ENCODE measurements at places on chromosomes 12 and 14.

GRCh38 chr14:39374851-39375250, 57.4 kb downstream of the FBXO33 start:
- DNase-seq = no peak

DNA sequence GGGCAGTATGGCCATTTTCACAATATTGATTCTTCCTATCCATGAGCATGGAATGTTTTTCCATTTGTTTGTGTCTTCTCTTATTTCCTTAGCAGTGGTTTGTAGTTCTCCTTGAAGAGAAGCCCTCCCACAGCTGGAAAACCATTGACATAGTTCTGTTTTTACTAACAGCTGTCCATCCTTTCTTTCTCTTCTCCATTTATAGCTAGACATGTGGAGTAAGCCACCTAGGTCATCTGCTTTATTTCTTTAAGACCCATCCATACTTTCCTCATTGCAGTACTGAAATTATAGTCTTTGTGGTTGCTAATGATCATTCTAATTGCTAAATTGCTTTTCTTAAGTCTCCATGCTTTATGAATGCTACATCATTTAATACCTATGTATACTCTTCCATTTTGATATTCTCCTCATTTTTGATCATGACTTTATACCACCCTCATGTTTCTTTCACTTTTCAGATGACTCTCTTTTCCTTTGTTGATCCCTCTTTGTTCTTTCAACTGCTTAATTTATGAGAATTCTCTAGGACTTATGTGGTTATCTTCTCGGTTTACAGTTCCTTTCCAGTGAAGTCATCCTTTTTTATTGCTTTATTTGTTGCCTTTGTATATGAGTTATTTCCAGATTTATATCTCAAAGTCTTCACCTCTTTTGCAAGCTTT, 114.2 kb downstream of the PCNX1 start:
- DNase-seq = no peak

DNA sequence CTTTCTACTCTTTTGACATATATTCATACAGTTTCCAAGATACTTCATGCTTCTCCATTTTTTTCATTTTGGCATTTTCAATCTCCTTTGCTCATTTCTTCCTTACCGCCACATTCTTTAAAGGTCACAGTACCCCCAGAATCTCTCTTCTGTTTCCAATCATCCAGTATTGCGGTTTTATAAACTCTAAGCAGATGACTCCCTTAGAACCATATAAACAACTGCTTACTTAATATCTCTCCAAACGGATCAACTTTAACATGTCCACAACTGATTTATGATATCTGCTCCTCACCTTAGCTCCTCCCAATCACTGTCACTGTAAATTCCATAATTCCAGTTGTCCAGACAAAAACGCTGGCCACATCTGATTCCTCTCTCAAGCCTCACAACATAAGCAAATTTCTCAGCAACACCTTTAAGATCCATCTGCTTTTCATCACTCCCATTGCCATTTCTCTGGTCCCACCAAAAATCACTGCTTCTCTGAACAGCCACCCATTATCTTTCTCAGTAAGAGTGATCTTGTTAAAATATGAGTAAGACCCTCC, 49.6 kb downstream of the HNRNPC start:
- DNase-seq = no peak

DNA sequence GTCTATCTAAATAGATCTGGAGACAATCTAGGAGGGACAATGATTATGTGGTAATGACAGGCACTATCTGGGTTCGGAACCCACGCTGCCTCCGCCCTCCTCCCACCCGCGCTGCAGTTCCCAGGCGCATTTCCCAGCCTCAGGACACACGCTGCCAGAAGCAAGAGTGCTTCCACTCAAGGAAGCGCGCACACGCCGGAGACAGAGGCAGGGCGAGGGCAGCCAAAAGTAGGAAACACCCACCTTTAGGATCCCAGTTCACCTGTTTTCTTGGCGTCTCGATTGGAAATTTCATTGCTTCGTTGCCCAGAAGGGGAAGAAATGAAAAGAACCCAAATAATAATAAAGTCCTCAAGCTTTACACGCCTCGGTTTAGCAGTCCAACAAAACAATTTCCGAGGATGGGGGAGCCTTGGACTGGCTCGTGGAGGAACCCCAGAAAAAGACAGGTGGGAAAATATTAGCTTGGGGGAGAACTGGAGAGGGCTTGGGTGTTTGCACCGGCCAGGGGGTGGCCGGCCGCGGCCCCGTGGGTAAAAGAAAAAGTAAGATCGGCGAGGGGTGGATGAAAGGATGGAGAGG, 474 bp downstream of the KCNK10 start:
- no peak for DNase-seq

- peak; percentile 5 for DNase-seq
These were observed 966 bp downstream of the BICD1 start for GRCh38 chr12:32107359-32108267.

DNA sequence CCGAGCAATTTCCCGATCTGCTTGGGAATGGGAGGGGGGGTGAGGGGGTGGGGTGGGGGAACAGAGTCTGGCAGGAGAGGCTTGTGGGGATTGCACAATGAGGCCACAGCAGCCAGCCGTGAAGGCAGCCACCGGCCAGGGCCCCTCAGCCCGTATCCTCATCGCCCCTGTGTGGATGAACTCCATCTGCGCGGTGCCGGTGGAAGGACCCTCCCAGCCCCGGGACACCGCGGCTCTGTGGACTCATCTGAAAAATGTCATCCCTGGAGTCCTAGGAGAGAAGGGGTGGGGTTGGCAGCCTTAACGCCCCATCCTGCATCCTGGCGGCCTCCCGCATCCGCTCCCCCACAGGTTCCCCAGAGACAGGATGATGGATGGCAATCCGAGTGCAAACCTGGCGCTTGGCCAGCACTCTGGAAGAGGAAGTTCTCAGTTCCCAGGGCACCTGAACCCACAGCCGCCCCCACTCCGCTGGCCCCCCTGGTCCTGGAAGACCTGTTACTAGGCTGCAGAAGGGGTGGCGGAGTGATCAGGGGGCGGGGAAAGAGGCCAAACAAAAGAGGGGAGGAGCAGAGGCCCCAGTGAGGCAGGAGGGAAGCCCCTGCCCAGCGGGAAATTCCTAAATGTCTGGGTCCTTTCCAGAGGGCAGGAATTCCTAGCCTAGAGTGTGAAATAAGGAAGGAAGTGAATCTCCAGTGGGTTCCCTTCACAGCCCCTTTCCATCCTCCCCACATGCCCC, 1.2 kb upstream of the TNFAIP2 start:
- DNase-seq = no peak

- DNase-seq = no peak
These were observed 13.5 kb downstream of the AMN1 start for GRCh38 chr12:31715283-31715825.

- DNase-seq = no peak
These were observed 182.3 kb downstream of the GALC start for GRCh38 chr14:87810711-87811110.

- DNase-seq = no peak
These were observed 9.7 kb downstream of the PACS2 start for GRCh38 chr14:105324080-105324778.

- no peak for DNase-seq
These were observed 57.3 kb downstream of the MAX start for GRCh38 chr14:65045006-65045405.

GRCh38 chr12:60803147-60803546, 1207.3 kb downstream of the SLC16A7 start:
- DNase-seq = no peak

DNA sequence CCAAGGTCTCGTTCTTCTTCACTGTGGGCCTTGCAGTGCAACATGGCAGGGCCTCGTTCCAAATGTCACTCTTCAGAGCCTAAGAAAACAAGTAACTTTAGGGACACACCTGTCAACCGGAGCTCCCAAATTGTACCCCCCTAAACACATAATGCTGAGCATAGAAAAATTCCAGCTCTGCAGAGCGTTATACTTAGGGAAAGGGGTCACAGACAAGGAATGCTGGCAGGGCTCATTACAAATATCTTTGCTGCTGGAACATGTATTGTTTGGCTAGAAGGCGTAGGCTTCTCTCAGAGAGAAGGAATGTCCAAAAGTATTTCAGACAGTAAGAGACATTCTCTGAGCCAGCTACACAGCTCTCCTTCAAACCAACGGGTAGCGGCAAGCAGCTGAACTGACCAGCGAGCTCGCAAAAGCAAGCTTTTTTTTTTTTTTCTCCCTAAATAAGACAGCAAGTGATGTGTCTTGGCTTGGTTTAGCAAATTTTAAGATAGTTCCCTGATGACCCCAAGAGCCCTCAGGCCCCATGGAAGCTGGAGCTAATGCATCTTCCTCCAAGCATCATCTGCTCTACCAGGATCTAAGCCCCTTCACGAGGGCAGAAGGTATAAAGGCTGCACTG, 24.5 kb downstream of the SSH1 start:
- no peak for DNase-seq

- DNase-seq = no peak
These were observed 22.2 kb upstream of the ABCD4 start for GRCh38 chr14:74324931-74325361.

- no peak for DNase-seq
These were observed 1715.0 kb upstream of the FLRT2 start for GRCh38 chr14:83814896-83815295.

GRCh38 chr12:42421844-42422779, 96.1 kb downstream of the PPHLN1 start:
- DNase-seq = no peak

GRCh38 chr12:110846615-110847566, at the start of gene CCDC63:
Gene CCDC63 (plus strand): TSS chr12:110846987. CDS start chr12:110852955, 5,968 bp downstream.
- no peak for DNase-seq

- DNase-seq = no peak
These were observed 5.0 kb downstream of the REM2 start for GRCh38 chr14:22887990-22888378.

DNA sequence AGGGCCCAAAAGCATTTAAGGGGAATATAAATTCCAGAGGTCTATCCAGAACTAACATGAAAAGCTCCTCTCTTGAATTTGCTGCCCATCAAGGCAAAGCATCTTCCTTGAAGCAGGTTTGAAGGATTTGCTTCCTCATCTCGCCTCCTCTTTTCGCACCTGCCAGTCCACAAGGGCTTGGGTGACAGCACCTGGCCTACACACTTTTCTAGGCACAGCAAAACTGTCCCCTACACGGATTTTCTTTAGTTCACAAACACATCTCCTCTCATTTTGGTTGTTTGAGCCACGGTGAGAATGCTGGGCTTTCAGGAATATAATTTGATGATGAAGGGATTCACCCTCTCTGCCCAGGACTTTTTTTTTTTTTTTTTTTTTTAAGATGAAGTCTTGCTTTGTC, 36.9 kb upstream of the ATP23 start:
- no peak for DNase-seq

GRCh38 chr12:127781336-127781735, 485.6 kb upstream of the TMEM132C start:
- DNase-seq = no peak

GRCh38 chr12:5213336-5213735, 169.7 kb downstream of the KCNA5 start:
- DNase-seq = no peak

DNA sequence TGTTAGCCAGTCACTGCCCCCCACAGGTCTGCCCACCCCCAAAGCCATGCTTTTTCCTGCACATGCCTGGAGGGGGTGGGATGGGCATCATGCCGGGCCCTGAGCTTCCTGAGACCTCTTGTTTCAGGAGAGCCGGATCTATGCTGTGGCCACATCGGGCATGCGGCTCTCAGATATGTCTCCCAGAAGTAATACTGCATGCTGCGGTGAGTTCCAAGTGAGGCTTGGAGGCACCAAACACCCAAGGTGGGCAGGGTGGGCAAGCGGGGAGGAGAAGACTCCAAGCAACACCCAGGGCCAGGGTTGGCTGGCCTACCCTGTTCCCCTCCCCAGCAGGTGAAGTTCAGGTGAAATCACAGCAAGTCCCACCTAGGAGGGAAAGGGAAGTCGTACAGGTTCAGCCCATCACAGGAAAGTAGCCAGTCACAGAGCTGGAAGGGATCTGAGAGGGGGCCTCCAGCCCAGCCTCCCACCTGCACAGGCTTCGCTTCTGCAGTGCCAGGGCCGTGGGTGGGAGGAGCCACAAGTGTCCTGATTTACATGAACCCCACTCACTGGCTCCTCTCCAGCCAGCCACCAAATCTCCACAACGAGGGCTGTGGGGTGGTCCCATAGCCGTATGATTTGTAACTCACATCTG, 30.9 kb downstream of the PIGH start:
- no peak for DNase-seq

DNA sequence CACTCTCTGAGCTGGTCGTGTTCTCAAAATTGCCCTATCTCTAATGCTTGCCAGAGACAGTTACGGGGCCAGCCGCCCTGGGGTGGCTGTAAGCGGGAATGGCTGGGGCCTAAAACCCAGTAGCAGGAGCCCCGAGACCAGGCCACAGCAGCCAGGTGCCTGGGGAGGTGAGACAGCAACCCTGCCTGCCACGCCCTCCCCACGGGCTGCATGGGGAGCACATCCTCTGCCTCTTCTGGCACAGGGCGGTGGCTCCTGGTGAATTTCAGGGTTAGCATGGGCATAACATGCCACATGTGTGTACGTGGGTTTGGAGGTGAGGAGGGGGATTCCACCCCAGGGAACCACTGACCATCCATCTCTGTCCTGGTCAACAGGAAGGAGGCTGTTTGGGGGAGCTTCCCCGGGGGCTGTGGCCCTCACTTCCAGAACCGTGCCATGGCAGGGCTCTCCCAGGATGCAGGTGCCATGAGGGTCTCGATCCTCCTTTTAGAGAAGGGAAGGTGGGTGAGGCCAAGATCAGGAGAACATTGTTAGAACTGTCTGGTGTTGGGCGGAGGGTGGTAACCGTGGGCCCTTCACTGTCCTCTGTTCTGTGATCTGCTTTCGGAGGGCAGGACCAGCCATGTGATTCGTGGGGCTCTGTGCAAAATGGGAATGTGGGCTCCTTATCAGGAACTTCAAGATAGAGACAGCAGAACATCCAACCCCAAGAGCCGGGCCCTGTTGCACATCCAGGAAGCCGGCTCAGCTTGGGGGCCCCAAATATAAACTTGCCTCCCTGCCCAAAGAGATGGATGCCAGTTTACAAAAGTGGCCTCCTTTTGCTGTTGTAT, 312.2 kb upstream of the DIO3 start:
- no peak for DNase-seq

GRCh38 chr12:69701826-69702225, 2.7 kb upstream of the BEST3 start:
- DNase-seq = no peak

GRCh38 chr14:99035712-99036610, 236.0 kb downstream of the BCL11B start:
- DNase-seq = peak; percentile 21

GRCh38 chr12:25187781-25188180, 7.2 kb downstream of the DNAI7 start:
- no peak for DNase-seq

DNA sequence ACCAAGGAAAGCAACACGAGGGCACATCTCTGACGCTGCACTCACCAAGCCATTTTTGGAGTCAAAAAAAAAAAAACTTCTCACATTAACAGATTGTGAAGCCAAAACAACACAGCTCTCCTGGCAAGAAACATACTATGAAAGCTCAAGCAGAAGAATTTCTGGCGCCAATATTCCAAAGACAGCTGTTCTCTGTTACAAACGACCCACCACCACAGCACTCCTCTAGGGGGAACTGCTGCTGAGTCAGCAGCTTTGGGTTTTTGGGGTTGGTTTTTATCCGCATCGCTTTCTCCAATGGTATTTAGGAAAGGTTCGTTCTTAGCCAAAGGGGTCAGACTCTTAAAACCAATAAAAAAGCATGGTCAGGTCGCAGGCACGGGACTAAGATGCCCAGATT, 379.4 kb downstream of the RPS29 start:
- no peak for DNase-seq

GRCh38 chr14:21163871-21164291, 8.0 kb upstream of the OR5AU1 start:
- DNase-seq = no peak
